ENCODE measurements at places on chromosomes 7 and 10.
A peak's percentile ranks its signal among the peaks of the same experiment; 100 is the strongest.

GRCh38 chr10:81957976-81958375 is 83.0 kb downstream of the NRG3 start:
- DNase-seq: no peak

DNA sequence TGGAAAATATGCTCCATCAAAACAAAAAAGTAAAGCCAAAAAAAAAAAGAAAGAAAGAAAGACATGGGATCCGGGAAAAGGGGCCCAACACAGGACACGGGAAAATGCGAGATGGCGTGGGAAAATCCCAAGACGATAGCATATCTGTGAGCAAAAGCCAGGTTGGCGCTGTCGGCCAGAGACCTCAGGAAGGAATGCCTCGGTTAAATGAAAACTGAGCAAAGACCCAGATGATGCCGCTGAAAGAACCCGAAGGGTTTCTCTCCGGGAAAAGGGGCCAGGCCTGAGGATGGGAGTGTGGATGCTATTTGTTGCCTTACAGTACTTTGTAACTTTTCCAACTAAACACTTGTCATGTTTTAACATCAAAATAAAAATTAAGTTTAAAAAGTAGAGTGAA is 49.5 kb upstream of the PPP2R2D start:
- DNase-seq: no peak

DNA sequence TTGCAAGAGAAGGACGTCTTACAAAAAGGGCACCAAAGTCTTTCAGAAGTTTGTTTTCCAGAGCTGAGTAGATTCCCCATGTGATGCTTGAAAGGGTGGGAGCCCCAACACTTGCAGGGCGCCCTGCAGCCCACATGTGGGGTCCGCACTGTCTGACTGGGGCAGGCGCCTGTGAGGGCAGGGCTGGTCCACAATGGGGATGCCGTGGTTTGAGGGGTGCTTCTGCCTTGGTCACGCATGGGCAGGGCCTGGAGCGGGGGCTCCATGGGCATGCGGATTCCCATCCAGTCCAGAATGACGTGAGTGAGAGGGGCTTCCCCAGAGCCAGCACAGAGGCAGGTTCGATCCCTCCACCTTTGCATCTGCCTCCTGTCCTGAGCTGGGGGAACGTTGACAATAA is 101.5 kb upstream of the SHH start:
- no peak for DNase-seq

DNA sequence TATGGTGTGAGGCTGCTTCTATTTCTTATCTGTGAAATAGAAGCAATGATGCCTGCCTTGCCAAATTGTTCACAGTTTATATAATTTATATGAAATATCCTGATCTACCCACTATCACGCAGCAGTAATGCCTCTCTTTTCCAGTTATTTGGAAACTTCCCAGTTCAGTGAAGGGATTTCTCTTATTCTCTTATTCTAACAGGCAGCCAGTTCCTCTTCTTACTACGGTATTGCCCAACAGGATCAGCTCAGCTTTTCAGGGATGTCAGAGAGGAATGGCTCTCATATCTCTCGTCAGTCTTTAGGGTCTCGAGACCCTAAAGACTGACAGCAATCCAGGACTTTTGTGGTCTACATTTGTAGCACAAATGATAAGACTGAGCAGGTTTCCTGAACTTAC is 215.6 kb downstream of the CREB5 start:
- no peak for DNase-seq

GRCh38 chr10:101266381-101267289 is 37.4 kb upstream of the LBX1 start:
- DNase-seq: no peak

GRCh38 chr10:110513949-110514348 is 16.2 kb downstream of the DUSP5 start:
- DNase-seq: no peak

DNA sequence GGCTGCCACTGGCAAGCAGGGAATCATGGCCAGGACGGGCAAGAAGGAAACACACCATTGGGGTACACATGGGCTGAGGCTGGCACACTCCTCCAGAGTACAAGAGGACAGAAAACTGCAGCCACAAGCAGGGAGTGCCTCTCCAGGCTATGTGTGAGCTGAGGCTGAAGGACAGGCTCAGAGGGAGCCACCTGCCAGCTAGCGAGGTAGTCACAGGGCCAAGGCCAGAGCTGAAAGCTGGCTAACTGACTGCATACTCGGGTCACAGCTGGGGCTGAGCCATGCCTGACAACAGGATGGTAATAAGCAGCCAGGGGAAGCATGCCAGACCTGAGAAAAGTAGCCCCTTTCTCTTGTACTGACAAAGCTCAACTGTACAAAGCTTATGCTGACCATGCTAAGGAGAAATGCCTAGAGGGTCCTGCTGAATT is 52.0 kb downstream of the KIF5B start:
- DNase-seq: no peak

DNA sequence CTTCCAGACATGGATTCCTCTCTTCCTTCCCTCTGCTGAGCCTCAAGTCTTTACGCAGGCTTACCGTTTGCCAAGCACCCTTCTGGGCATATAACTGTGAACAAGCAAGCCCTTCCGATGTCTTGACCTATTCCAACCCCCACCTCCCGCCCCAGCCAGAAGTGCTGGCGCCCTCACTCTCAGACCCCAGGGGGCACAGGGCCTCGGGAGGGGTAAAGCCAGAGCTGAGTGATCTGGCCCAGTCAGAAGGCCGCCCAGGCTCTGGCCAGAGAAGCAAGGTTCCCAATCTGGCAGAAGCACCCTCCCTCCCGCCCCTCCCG is 1.2 kb downstream of the PRRT4 start:
- DNase-seq: no peak

DNA sequence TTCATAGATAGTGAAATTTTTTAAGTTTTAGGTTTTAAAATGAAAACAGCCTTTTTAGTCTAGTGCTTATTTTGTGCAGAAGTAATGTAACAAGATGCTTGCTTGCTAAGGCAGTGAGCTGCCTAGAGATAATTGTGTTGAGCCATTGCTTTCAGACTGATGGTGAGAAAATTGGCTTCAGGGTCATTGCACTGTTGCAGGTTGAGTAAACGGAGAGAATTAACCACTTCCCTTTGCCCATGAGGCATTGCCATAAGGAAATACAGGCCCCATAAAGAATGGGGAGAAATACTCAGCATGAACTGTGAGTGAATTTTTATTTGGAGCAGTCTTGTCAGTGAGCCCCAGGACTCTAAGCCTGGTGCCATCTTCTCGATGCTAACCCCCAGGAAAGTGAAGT is 140.5 kb downstream of the LRRC4 start:
- peak; percentile 22 for DNase-seq

GRCh38 chr7:24851786-24852185 is 94.5 kb upstream of the GSDME start:
- peak; percentile 54 for DNase-seq

- DNase-seq: no peak
Measured at GRCh38 chr7:108461840-108462239, 5.6 kb upstream of the NRCAM start.

DNA sequence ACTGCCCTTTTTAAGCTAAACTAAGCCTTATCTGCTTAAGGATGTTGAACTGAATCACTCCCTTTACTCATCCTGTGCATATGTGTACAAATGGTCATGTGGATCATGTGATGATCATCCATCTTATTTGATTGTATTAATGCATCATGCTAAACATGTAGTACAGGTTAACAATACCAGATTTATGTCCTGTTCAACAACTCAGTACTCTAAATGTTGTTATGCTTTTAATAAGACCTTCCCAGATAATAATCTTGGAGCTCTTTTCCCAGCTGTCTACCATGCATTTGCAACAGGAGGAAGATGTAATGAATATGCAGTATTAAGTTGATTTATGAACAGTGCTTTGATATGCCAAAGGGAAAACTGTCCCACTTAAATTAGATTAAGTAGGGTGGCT is 318.0 kb downstream of the BICC1 start:
- no peak for DNase-seq

DNA sequence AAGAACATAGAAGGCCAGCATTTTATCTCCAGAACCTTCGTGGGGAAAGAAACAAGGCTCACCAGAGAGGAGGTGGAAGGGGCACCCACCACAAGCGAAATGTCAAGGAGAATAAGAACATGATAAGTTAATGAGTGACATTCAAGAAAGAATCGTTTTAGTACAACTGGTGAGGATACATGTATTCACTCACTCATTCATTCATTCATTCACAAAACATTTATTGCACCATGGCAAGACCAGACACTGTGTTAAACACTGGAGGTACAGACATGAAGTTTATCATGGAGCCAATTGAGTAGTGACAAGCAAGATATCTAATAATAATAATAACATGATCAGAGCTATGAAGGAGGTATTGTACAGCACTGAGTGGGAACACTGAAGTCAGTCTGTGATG is 1.7 kb upstream of the ZNRF2 start:
- DNase-seq: no peak

- DNase-seq: no peak
Measured at GRCh38 chr7:79951415-79951814, 183.2 kb upstream of the GNAI1 start.

GRCh38 chr7:95376632-95377400 is 19.4 kb downstream of the PON3 start:
- DNase-seq: no peak

- no peak for DNase-seq
Measured at GRCh38 chr10:43218206-43218950, 48.5 kb downstream of the RASGEF1A start.

- no peak for DNase-seq
Measured at GRCh38 chr7:50798126-50798525, 15.4 kb upstream of the GRB10 start.

DNA sequence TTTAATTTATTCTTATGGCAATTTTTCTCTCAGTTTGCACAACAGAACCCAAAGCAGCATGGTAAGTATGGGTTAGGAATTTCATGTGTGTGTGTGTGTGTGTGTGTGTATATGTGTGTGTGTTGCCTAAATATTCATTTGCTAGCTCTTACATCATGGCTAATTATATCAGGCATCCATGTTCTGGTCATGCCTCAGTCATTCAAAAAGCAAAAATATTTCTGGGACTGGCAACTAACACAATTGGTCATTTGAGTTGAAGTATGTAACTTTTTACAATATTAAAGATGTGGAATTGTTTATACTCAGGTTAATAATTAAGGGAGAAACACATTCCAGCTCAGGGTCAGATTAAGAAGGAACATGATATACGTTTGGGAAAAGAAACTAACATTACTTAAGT is 67.6 kb upstream of the PHYHIPL start:
- no peak for DNase-seq

DNA sequence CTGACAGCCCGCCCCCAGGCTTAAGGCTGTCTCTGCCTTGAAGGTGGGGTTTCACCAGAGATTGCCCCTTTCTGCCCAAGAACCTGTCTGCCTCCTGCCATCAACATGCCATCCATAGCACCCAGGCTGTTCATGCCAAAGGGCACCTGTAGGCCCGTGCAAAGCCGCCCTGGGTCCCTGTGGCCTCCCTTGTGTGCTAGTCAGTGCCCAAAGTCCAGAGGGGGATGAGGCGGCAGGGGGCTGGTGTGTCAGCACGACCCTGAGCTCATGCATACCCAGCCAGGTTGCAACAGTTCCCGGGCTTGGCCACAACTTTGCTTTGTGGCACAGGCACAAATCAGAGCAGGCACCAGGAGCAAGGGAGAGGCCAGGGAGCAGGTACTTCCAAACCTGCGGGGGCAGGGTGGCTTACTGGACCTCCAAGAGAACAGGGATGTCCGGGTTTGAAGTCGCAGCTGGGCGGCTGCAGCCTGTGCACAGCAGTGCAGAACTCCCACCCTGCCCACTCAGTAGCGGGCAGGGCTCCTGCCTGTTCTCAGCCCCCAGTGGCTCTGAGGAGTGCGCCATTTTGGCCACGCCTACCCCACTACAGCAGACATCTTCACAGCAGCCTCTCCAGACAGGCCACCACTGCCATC is 671.1 kb upstream of the GRM3 start:
- DNase-seq: no peak

DNA sequence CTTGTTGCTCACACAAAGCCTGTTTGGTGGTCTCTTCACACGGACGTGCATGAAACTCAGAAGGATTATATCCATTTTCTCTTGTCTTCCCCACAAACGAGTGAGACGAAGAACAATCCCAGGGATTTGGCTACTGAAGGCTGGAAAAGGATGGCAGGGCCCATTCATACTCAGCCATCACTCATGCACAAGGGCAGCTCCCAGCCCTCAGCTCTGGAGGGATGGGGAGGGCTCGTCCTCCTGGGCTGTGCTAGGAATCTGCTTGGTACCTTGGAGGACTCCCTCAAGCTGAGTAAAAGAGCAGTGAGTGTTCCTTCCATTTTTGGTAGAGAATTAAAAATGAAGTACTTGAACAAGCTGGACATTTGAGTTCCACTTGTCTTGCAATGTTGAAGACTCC is 33.2 kb upstream of the RAB18 start:
- DNase-seq: no peak

DNA sequence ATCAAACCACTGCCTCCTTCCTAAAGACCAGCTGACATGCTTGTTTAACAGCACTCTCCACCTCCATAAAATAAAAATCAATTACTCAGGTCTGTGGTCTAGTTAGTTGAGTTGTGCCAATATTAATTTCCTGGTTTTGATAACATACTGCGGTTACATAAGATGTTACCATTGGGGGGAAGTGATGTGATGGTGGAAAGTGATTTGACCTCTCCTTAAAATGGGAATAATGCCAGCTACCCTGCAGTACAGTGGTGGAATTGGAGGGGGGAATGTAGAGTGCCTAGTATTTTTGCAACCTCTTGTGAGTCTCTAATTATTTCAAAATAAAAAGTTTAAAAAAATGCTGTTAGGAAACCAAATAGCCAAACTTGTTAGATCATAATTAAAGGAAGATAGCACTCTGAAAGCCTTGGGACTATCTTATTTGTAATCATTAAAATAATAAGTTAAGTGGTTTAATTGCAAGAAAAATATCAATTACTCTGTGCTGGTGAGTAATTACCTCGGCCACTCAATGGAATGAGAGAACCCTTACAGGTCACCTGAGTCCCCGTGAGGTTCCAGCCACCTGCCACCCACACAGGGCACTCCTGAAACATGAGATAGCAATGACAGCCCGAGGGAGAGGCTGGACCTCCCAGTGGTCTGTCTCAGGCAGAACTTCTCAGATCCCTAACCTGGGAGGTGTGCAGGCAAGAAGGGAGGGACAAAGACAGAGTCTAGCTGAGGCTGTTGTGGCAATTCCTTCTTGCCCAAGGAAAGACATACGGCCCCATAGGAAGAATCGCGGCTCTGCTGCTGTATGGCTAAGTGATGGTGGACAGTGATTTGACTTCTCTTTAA is 94.1 kb downstream of the SH3PXD2A start:
- DNase-seq: no peak
